ENCODE measurements at places on chromosomes 11 and 22.

DNA sequence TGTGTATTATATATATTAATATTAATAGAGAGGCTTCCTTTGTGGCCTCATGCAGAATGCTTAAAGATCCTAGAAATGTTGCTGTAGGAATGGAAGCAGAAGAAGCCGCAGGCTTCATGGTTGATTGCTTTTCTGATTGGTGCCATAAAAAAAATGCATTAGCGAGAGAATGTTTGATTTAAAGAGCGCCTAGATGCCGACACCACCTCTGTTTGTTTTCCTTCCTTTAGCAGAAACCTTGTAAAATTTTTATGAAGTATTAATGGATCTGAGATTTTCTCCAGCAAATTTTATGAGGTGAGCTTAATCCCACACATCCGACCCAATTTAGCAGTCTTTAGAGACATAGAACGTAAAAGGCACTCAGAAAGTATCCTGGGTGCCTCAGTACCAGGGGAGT is 587.5 kb downstream of the NTM start:
- DNase-seq = no peak

DNA sequence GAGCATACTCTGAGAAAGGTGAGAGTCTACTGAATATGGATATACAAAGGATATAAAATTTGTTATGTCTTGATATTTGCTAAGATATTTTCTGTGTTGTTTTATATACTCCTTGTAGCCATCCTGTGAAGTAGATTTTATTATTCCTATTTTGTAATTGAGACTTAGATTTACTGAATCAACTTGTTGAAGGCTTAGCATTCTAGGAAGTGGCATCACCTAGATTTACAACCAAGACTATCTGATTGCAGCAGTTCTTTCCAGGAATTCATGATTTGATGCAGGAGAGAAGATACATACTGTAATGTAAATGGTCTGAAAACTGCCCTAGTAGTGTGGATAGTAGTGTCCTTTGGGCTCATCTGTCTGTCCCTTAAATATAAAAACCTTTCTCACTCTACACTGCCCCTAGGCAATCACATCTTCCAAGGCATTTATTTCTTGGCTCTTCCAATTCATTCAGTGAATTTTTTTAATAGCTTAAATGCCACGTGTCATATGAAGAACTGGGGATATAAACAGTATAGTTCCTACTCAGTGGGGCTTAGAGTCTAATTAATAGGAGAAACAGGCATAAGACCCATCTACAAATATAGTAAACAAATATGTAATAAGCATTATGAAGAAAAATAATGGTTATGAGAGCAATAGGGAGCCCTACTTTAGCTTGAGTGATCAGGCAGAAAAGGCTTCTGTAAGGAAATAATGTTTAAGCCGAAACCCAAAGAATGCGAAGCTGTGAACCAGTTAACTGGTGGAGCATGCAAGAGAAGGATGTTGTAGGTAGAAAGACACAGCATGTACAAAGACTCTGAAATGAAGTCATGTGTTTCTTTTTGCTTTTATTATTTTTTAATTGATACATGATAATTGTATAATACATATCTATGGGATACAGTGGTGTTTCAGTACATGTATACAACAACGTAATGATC is 13.6 kb downstream of the IPO7 start:
- no peak for DNase-seq

DNA sequence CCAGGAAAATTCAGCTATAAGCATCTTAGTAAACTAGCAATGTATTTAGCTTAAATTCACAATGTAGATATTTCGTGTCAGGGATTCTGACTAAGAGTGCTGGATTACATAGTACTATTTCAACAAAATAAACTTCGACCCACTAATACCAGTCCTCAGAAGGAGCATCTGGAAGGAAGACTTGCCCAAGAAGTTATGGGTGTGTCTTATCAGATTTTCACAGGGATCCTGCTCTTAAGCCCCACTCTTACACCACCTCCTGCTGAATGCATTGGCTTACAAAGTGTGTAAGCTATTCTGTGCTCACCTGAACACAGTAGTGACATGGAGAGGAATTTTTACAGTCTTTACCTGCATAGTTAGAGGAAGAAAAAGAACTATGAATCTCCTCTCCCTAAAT is 35.4 kb upstream of the ANO5 start:
- no peak for DNase-seq

DNA sequence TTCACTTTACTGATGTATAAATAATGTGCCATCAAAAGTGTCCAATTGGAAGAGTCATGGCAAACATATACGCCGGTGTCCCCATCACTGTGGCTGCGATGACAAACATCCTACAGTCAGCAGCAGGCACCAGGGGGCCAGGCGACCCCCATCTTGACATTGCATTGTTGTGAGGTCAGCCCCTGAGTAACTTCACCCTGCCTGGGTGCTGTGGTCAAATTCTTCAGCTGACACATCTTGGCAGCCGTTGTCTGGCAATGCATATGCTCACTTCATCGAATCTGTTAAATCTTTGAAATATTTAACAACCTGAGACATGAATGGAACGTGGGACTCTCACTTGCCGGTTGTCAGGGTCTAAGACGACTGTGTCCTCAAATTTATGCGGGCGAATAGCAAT is 430.9 kb downstream of the BRD1 start:
- DNase-seq = no peak

GRCh38 chr11:65793625-65794400 is 7.0 kb downstream of the OVOL1 start:
- DNase-seq = no peak

- DNase-seq = no peak
Measured at GRCh38 chr11:92845805-92846204, 123.6 kb upstream of the MTNR1B start.

- DNase-seq = no peak
Measured at GRCh38 chr11:26828288-26828687, 106.4 kb upstream of the SLC5A12 start.

GRCh38 chr11:73982595-73982989 is at the start of gene UCP2:
Gene UCP2 (minus strand): TSS chr11:73982843. CDS start chr11:73978378, 4,465 bp downstream.
- peak; percentile 90 for DNase-seq

DNA sequence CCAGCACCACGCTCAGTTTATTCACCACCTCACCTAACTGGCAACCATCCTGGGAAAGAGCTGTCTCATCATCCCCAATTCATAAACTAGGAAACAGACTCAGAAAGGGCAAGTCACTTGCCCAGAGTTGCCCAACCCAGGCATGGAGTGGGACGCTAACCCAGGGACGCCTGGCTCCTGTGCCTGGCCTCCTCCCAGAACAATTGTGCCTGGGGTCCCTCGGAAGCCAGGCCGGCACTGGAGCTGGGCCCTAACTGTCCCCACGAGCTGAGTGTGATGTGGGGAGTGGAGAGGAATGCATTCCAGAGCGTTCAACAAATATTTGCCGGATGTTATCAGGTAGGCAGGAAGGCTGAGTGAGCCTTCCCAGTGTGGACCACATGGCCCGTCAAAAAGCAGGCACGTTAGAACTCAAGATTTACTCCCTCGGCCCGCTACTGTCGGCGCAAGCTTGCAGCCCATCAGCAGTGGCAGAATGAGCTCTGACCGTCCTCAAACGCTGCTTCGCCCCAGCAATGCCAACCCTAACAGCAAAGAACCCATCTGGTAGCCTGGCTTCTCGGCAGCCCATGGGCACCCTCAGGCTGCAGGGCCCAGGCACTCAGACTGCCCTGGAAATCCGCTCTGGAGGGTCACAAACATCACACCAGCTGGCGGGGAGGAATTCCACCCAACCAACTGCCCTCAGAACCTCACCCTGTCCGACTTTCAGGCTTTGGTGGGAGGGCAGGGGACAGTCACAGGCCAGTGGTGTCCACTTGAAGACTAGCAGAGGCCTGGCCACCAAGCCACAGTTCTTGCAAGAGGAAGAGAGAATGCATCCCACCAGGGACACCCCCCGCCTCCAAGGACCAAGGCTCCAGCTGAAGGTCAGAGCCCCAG is 35.6 kb downstream of the MYH9 start:
- no peak for DNase-seq

- DNase-seq = no peak
Measured at GRCh38 chr22:41684194-41684593, 4.5 kb downstream of the SNU13 start.

DNA sequence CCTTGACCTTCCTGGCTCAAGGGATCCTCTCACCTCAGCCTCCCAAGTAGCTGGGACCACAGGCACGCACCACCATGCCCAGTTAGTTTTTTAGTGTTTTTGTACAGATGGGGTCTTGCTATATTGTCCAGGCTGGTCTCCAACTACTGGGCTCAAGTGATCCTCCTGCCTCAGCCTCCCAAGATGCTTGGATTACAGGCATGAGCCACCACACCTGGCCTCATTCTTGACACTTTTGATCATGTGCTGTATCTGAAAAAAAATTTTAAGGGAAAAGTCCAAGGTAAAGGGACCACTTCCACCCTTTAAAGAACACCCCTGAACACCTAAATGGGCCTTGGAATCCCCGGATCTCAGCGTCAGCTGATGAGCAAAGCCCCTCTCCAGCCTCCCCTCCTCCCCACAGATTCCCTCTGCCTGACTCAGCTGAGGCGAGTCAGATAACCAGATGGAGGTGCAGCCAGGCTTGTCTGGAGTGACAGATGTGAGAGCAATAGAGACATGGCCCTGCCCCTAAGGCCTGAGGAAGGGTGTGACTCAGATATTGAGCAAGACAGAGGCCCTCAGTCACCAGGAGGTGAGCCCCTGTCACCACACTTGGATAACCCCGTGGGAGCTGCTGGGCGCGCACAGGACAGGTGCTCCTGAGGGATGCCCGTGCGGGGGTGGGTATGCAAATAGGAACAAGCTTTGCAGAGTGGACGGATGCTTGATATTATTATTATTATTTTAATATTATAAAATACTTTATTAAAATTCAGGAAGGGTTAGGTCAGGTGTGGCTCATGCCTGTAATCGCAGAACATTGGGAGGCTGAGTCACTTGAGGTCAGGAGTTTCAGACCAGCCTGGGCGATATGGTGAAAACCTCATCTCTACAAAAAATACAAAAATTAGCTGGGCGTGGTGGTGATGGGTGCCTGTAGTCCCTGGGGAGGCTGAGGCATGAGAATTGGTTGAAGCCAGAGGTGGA is 5.0 kb upstream of the CCDC88B start:
- peak; percentile 81 for DNase-seq

DNA sequence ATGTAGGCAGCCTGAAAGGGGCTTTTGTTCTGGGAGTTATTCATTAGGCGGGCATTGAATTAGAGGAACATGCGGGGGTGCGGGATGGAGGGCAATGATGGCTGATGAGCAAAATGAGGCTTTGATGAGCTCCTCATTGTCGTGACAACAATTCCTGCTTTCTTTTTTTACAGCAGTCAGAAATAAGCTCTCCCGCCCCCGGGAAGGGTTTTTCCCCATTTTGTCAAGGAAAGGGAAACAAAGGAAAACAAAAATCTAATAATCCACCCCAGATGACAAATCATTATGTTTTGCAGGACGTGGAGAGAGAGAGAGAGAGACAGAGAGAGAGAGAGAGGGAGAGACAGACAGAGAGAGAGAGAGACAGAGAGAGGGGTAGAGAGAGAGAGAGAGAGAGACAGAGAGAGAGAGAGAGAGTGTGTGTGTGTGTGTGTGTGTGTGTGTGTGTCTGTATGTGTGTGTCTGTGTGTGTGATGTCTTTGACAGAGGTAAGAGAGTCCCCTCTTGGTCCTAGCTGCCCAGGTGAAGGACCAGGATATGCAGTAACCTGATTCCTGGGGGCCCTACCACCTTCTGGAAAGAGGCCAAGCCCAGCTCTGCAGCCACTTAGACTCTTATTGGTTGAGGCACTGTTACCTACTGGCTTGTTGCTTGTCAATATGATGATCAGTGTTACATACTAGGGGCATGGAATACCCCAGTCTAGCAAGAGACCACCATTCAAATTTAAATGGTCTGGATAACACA is 46.7 kb upstream of the PARVA start:
- no peak for DNase-seq

DNA sequence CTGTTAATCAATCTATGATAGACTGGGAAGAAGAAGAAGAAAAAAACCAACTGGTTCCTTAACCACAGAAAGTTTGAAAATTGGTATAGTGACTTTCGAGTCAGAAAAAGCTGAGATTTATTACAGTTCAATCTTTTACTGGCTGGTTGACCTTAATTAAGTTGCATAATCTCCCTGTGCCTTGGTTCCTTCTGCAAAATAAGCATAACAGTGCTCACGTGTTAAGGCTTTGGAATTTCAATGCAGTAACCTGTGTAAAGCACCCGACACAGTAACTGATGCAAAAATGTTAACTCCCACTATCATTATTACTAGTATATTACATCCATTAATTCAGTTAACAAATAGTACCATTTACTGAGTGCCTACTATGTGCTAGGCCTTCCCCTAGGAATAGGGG is 22.6 kb upstream of the E2F8 start:
- no peak for DNase-seq

DNA sequence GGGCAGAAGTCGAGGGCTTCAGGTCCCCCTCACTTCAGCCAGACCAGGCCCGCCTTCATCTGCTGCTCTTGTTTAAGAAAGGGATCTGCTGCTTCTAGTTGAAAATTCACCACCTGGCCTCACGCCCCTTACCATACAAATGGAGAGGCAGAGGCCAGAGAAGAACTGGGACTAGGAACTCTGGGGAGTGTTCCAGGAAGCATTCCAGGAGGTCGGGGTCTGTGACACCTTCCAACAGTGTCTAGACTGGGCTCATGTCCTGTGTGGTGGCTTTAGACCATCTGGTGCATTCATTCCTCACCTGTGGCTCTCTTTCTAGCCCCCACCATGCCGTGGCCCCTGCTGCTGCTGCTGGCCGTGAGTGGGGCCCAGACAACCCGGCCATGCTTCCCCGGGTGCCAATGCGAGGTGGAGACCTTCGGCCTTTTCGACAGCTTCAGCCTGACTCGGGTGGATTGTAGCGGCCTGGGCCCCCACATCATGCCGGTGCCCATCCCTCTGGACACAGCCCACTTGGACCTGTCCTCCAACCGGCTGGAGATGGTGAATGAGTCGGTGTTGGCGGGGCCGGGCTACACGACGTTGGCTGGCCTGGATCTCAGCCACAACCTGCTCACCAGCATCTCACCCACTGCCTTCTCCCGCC is 12.3 kb downstream of the TSKU start:
- no peak for DNase-seq

- DNase-seq = no peak
Measured at GRCh38 chr11:42271306-42271705, 811.9 kb upstream of the LRRC4C start.

DNA sequence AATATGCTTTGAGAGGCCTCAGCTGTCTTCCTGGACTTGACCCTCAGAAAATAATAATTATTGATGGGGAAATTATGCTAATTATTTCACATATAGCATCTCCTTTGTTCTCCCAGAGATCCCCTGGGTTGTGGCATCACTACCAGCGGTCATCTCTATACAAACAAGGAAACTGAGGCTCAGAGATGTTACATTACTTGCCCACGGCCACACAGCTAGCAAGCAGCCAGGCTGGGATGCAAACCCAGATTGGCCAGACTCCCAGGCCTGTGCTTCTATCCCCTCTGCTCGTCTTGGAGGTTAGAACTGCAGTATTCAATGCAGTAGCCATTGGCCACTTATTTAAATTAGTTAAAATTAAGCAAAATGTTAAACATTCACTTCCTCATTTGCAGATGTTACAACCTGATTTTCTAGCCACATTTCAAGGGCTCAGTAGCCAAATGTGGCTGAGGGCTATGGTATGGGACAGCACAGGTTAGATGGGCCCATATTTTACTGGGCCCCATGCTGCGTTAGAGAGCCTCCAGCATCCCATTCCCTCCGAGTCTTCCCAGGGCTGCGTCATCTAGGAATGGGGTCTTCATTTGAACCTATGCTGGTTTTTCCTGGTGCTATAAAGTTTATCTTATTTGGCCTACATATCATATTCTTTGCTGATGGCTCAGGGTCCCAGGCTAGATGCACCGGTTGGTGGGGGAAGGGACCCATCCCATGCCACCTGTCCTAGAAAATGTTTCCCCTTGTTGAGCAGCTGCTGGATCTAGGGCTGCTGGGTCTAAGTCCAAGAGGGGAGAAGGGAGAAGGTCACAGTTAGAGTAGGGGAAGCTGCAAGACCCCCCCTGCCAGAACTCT is 2.2 kb downstream of the SLC35C1 start:
- DNase-seq = no peak

- DNase-seq = no peak
Measured at GRCh38 chr22:22047266-22047665, 64.7 kb upstream of the TOP3B start.

Data from GM06990 (cell line).